Hypothalamus (tissue), 51 donors: ENCODE measurements at places on chromosomes 13 and 19.
A peak's percentile ranks its signal among the peaks of the same experiment; 100 is the strongest.

DNA sequence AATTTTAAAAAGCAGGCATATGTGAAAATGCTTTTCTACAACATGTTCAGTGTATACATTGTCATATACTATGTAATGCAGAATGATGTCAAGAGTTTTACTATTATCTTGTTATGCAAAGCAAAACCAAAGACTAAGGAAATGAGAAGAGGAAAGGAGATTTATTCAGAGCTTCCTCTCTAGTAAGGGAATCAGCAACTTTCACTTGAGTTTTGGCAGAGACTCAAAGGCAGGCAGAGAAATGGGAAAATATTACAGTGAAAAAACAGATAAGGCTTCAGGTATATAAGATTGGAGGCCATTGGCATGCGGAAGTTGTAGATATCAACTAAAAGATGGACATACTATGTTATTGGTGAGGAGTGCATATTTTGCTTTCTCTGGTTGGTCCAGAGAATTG is 512.0 kb upstream of the PCDH20 start:
- DNase-seq: no peak

GRCh38 chr13:93266681-93267080 is 40.1 kb downstream of the GPC6 start:
- no peak for DNase-seq

DNA sequence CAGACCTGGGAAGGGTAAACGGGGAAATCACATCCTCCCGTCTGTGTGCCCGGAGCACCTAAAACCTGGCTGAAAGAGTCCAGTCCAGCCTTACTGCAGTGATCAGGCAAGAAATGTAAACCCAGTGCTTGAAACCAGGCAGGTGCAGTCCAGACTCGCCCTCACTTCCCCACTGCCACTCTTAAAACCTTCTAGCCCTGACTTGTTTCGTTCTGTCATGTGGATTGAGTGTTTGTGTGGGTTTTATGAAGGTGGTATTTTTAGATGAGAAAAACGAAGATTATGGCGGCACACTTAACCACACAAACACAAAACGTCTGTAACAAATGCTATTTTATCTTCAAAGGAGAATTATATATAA is 839 bp upstream of the CKAP2 start:
- no peak for DNase-seq

GRCh38 chr13:86960876-86961275 is 710.3 kb upstream of the SLITRK5 start:
- DNase-seq: no peak

DNA sequence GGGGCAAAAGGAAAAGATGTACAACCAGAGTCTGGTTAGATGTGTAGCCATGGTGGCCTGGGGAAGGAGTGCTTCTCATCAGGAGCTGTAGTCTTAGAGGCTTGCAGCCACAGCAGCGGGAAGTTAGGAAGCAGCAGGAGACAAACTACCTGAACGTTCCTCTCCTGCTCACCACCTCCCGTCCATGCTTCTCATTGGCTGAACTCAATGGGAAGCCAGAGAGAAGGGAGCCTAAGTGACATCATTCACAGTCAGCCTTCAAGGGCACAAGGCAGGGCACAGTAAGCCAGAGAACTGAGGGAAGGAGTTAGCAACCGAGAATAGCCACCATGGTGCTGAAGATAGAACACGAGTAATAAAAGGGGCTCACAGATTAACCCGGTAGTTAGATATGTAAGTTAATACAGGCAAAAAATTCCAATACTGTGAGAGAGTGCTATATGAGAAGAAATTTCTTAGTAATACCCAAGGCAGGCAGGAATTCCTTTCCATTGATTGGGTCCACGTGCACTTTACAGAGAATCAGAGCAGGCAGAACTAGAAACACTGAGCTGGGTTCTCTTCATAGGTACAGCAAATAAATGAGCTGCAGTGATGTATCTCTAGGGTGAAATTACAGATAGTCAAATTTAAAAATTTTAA is 391.5 kb upstream of the DACH1 start:
- no peak for DNase-seq

- DNase-seq: no peak
These were observed 2.9 kb downstream of the CDC16 start for GRCh38 chr13:114237415-114238112.

GRCh38 chr13:48159401-48159800 is 64.5 kb upstream of the MED4 start:
- no peak for DNase-seq

GRCh38 chr13:77329911-77330584 is 3.2 kb upstream of the MYCBP2 start:
- no peak for DNase-seq

DNA sequence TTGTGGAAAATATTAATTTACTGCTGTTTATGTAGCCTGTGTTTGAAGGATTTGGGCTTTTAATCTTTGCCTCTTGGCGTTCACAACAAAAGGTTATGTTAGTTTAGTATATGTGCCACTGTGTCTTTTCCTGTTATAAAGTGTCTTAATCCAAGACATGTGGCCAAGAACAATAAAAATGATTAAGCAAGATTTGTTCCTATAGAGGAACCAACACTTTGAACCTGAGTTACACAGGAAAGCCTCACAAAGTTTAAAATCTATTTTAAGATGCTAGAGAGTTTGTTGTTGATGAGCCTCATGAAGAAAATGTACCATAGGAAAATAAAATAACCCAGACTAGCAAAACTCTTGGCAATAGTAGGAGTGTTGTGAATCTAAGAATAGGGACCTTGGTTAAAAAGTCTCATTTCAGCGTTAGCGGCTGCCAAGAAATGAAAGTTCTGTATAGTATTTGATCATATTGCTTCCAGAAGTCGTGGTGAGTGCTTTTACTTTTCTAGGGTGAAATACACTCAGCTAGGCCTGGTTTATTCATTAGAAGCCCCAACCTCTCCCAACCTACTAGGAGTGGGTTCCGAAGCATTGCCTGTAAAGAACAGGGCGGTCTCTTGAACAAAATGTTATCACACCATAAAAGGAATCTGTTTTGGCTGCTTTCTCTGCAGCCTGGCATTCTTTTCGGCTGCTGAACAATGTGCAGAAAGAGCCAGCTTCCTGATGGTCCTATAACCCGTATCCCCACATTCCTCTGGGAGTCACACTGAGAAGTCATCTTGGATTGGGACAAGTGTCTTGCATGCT is 102.6 kb downstream of the LRCH1 start:
- DNase-seq: no peak

GRCh38 chr19:5216141-5216847 is 124.3 kb downstream of the PTPRS start:
- DNase-seq: no peak

DNA sequence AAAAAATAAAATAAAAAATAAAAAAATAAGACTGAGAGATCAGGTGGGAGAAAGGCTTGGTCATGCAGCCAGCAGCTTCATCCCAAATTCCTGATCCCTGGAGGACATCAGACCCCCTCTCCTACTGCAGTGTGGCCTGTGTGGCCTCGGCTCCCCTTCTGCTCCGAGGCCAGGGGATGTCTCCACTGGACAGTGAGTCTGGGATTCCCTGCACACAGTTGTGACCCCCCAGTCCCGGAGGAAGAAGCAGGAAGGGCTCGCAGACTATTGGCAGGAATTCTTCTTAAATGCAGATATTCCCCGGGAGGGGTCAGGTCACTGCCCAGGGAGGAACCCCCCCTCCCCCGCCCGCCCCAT is 41.9 kb downstream of the ZNF627 start:
- no peak for DNase-seq

DNA sequence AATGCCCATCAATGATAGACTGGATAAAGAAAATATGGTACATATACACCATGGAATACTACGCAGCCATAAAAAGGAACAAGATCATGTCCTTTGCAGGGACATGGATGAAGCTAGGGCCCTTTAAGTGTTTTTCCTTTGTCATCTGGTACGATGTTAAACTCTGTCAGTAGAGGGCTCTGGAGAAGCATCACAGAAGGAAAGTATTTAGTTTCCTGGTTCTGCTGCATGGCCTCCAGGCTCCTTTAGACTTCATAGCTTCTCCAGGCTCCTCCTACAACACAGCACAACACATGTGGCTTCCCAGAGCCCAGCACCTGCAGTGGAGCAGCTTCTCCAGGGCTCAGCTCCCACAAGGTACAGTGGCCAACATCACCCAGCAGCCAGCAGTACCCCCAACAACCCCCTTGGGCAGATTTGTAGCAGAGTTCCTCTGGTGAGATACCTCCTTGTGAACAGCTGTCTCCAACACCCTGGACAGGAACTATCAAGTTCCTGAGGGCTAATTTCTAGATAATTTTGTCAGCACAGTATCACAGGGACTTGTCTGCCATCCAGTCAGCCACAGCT is 63.4 kb downstream of the KCTD12 start:
- DNase-seq: no peak

DNA sequence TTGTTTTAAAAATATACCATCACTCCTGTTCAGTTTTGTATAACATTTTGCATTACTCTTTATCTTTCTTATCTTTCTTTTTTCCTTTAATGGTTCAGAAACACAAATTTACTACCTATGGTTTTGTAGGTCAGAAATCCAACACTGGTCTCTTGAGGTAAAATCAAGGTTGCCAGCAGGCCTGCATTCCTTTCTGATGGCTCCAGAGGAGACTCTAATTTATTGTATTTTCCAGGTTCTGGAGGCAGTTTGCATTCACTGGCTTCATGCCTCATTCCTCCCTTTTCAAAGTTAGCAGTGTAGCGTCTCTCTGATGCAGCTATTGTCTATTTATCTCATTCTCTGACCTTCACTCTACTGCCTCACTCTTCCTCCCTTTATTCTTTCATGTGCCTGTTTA is 767.4 kb downstream of the SLITRK6 start:
- DNase-seq: no peak

DNA sequence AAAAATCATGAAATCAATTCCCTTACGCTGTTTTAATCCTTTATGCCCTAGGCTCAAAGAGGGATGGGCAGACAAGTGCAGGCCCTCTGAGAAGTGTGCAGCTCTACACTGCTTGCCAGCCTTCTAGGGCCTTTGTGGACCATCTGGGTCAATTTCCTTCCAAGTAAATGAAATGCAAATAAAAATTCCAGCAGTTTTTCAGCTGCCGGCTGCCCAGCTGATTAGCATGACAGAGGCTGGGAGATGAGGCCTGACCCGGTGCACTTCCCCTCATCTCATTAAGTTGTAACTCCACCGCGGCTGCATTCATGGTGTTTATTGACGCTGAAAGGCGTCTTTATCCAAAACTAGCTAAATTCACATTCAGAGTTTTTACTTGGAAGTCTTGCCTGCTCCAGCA is 47.5 kb upstream of the GSX1 start:
- DNase-seq: peak; percentile 23

DNA sequence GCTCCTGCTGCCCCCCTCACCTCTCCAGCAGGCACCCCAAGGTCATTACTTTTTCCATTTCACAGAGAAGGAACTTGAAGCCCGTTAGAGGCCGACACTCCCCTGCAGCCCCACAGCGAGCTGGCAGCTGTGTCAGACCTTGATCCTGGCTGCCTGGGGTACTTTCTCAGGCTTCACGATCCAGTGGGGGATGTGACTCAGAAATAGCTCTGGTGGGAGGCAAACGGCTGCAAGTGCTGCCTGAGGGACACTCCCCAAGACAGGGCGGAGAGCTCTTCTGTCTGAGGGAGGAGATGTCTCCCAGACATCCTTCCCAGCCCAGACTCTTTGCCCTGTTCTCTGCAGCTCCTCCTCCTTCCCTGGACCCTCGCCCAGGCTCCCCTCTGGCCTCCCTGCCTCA is 4.8 kb downstream of the TSKS start:
- DNase-seq: no peak

GRCh38 chr13:106143392-106143791 is 392.1 kb downstream of the EFNB2 start:
- no peak for DNase-seq

GRCh38 chr19:44607049-44607448 is 6.3 kb upstream of the IGSF23 start:
- no peak for DNase-seq

GRCh38 chr13:39107561-39107960 is 69.3 kb downstream of the NHLRC3 start:
- DNase-seq: no peak

GRCh38 chr19:7486923-7487322 is 1.9 kb downstream of the PEX11G start:
- no peak for DNase-seq

DNA sequence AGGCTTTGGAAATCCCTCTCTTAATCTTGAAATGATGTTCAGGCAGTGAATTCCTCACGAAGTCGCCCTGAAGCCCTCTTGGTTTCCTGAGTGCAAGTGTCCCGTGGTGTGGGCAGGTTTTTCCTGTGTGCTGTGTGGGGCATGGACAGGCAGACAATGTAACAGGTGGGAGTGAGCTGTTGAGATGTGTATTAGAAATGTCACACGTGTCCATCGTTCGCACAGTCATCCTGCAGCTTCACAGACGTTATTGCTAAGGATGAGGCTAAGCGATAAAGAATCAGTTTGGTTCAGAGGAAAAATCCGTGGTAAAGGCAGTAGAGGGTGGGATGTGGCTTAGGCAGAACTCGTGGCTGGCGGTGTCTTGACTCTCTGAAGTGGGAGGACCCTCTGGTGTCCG is 51.7 kb downstream of the SMARCA4 start:
- no peak for DNase-seq

DNA sequence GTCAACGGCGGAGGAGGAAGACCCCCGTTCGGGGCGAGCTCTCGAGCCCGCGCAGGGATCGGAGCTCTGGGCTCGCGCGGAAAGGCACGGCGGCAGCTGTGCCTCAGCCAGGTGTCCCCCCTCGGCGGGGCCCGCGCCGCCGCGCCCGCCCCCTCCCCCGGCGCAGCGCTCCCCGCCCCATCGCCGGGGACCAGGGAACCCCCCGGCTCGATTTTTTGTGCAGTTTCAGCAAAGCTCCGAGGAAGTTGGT is 110.0 kb downstream of the KCNRG start:
- no peak for DNase-seq
